ENCODE measurements at places on chromosomes 16 and 17. TPM values are rescaled to one million over a fixed set of nuclear protein-coding genes. Genes with fewer than 3 reads are reported as not detected.

SMG1 gene
- total RNA-seq = 123 TPM

TSNAXIP1 gene
- 0.84 TPM for total RNA-seq

NTN1 gene
- 56.5 TPM for total RNA-seq

HS3ST3A1 gene
- total RNA-seq = 0.33 TPM

PIMREG gene
- 0.84 TPM for total RNA-seq

DCXR gene
- total RNA-seq = 34.9 TPM

PRRT2 gene
- total RNA-seq = 10.9 TPM

PEMT gene
- 17.7 TPM for total RNA-seq

C16orf96 gene
- 0.24 TPM for total RNA-seq

MRPL58 gene
- 17.4 TPM for total RNA-seq

PRPSAP1 gene
- 47.2 TPM for total RNA-seq

LRRC46 gene
- total RNA-seq = not detected

CCR7 gene
- total RNA-seq = 0.62 TPM

EFCAB5 gene
- 0.42 TPM for total RNA-seq

OTOP3 gene
- total RNA-seq = not detected

HP gene
- 83.0 TPM for total RNA-seq

PPY gene
- not detected for total RNA-seq

ORC6 gene
- 1.6 TPM for total RNA-seq

DNAH17 gene
- 0.45 TPM for total RNA-seq

TAT gene
- not detected for total RNA-seq

CHRNE gene
- total RNA-seq = 0.84 TPM

TBC1D3E gene
- not detected for total RNA-seq

OR1A1 gene
- total RNA-seq = not detected

GRAP gene
- 6.3 TPM for total RNA-seq

ATP2A1 gene
- 0.36 TPM for total RNA-seq

TNFRSF13B gene
- total RNA-seq = not detected

KRTAP4-5 gene
- total RNA-seq = not detected

NME1 gene
- total RNA-seq = 42.3 TPM

AKAP10 gene
- total RNA-seq = 48.7 TPM
